GM19239 (cell line): ENCODE measurements at places on chromosomes 5 and 9.

GRCh38 chr5:74067748-74068541, 441.9 kb downstream of the ARHGEF28 start:
- DNase-seq = no peak

GRCh38 chr5:109946610-109947009, 256.9 kb downstream of the MAN2A1 start:
- no peak for DNase-seq

GRCh38 chr5:131377785-131378325, 114.0 kb downstream of the CDC42SE2 start:
- no peak for DNase-seq

GRCh38 chr5:58299256-58299655, 160.6 kb downstream of the PLK2 start:
- DNase-seq = no peak
